MCF 10A (cell line): ENCODE measurements at places on chromosomes 11 and 22. TPM values are rescaled to one million over a fixed set of nuclear protein-coding genes. Genes with fewer than 3 reads are reported as not detected.
A peak's percentile ranks its signal among the peaks of the same experiment; 100 is the strongest.

- no peak for DNase-seq
Observed at GRCh38 chr11:70477176-70477575, 78.8 kb downstream of the CTTN start.

GRCh38 chr11:119904531-119905035 is 175.6 kb upstream of the NECTIN1 start:
- no peak for DNase-seq

DNA sequence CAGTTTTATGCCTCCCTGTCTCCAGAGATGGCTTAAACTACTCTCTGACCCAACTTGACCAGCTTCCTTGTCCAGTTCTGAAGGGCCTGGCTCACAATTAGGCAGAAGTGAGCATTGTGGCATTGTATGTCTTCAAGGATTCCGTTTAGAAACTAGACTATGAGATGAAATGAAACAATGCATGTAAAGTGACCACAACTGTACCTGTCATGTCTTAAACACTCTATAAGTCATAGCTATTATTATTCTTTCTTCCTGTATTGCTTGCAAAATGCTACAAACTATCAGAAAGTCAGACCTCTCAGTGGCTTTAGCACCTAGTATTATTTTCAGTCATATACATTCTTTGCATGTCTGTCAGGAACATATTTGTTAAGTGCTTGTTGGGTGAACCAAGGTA is 127.9 kb upstream of the MTMR2 start:
- no peak for DNase-seq

- DNase-seq = no peak
Observed at GRCh38 chr11:84901991-84902390, 725.2 kb downstream of the DLG2 start.

DNA sequence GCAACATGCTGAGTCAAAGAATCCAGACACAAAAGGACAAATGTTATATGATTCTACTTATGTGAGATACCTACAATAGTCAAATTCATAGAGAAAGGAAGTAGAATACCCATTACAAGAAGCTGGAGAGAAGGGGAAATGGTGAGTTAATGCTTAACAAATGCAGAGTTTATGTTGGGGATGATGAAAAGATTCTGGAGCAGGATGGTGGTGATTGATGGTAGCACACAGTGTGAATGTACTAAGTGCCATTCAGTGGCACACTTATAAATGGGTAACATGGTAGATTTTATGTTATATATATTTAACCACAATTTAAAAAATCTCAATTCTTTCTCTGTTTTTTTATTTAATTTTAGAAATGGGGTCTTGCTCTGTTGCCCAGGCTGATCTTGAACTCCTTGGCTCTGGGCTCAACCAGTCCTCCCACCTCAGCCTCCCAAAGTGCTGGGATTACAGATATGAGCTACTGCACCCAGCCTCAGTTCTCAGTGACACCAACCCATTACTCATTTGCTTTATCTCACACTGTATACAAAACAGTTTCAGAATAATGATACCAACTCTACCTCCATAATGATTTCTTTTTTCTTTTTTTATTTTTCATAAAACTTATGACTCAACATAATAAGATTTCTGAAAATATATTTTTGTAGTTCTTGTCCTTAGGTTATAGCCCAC is 9.6 kb upstream of the RELA start:
- no peak for DNase-seq

- DNase-seq = no peak
Observed at GRCh38 chr11:126197277-126197939, 14.0 kb downstream of the RPUSD4 start.

DNA sequence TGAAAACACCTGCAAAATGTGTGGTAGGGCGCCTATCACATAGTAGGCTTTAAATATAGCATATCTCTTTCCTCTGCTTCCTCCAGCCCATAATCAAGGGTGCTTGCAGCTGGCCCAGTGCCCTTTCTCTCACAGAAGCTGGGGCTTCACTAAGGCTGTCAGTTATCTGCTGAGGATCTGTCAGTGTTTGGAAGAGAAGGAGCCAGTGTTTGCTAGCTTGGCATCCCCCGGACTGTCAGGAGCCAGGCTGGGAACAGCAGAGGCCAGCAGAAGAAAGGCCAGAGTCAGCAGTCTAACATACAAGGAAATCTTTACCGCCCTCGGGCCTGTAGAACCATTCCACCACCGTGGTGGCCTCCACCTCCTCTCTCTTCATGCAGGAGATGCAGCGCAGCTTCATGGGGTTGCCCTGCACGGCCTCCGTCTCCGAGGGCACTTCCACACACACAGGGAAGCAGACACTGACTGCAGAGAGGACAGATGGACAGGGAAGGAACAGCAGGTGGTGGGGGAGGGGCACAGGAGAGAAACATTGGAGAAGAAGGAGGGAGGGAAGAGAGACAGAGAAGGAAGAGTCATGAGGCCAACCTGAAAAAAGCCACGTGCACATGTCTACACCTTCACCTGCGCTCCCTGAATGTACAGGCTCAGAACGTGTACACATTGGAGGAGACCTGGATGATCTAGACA is 9.0 kb downstream of the SCN3B start:
- DNase-seq = no peak

GRCh38 chr11:72511393-72512047 is 77.2 kb upstream of the CLPB start:
- no peak for DNase-seq

GRCh38 chr11:74694136-74694930 is 36.9 kb downstream of the CHRDL2 start:
- peak; percentile 85 for DNase-seq

DNA sequence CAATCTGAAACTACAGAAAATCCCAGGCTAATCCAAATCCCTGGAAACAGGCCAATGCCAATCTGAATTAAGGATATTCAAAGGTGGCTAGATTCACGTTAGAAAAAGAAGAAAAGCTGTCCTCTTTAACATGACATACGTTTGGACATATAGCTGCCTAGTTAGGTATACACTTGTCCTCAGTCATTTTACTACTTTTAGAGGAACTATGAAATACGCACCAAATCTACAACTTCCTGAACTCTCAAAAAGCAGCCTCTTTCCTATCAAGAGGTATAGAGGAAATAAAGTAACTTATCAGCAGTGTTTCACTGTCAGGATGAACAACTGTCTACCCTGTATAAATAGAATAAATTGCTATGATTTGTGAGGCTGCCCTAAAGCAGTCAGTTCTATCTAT is 24.0 kb downstream of the KMT5B start:
- no peak for DNase-seq

GRCh38 chr22:26075251-26075650 is 94.0 kb upstream of the SEZ6L start:
- DNase-seq = no peak

GRCh38 chr11:78140392-78141077 is 1.1 kb upstream of the ALG8 start:
- DNase-seq = no peak

DNA sequence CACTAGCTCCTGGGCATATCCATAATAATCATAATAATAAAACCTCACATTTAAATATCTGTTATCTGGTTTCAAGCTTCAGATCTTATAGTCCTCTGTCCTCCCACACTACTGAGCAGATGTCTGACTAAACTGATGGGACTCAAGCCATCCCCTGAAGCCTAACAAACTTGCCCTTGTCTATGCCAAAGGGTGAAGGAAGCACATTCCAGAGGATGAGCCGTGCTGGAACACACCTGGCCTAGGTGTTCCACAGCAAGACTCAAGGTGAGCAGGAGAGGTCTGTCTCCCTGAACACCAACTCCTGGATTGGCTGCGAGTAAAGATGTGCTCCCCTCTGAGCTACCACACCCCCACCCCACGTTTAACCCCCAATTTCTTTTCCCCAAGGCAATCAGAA is 14.7 kb downstream of the SCUBE2 start:
- no peak for DNase-seq

GRCh38 chr22:49961601-49962011 is 1.0 kb downstream of the PIM3 start:
- no peak for DNase-seq

DNA sequence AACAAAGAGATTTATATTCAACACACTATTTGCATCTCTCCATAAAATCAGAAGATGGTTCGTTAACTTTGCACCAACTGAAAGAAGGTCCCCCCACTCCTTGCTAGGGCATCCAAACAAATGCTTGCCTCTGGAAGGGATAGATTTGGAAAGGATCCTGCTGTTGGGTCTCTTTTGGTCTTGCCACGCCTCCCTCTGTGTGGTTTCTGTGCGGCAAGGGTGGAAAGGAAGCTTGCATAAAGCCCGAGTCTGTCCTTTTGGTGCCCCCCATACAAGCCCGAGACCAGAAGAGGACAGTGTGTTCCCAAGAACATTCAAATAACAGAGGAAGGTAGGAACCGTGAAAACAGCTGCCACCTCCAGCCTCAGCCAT is 15.1 kb downstream of the SCGB1A1 start:
- DNase-seq = no peak

GRCh38 chr11:86303257-86303656 is 1.2 kb downstream of the HIKESHI start:
- no peak for DNase-seq

GRCh38 chr11:74522776-74523175 is 29.3 kb upstream of the LIPT2 start:
- DNase-seq = no peak

GRCh38 chr11:131463649-131464425 is 93.4 kb downstream of the NTM start:
- no peak for DNase-seq

GRCh38 chr11:116129456-116129855 is 625.2 kb upstream of the CADM1 start:
- DNase-seq = no peak

DNA sequence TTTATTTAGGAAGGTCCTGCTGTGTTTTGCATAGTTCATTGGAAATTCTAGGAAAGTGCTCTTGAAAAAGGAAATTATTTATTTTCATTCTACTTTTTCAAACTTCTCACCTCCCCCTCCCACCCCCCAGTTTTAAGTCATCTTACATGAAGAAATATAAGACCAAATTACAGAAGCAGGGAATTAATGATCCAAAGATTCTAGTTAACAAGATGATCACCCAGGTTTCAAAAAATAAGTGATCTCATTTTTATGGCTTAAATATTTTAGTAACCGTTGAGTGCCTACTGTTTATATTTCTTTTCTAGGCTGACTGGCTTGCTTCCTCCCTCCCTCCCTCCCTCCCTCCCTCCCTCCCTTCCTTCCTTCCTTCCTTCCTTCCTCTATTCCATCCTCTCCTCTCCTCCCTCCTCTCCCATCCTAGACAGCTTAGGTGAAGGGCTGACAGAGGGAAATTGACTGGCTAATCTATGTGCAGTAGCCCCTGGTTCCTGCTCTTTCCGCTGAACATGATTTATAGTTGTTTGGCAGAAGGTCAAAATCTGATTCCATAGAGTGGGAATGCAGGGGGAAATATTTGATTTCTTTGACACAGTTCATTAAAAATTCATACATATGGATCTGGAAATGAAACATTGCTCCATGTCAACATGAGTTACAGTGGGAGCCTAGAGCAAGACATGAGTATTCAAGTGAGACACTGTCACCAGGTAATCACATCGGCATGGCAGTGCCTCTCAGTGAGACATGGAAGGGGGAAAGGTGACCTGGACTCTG is 123.4 kb downstream of the COMMD9 start:
- no peak for DNase-seq

GRCh38 chr11:125428486-125429173 is 67.4 kb downstream of the FEZ1 start:
- no peak for DNase-seq

GRCh38 chr11:76745561-76746207 is 37.5 kb upstream of the TSKU start:
- DNase-seq = no peak

DNA sequence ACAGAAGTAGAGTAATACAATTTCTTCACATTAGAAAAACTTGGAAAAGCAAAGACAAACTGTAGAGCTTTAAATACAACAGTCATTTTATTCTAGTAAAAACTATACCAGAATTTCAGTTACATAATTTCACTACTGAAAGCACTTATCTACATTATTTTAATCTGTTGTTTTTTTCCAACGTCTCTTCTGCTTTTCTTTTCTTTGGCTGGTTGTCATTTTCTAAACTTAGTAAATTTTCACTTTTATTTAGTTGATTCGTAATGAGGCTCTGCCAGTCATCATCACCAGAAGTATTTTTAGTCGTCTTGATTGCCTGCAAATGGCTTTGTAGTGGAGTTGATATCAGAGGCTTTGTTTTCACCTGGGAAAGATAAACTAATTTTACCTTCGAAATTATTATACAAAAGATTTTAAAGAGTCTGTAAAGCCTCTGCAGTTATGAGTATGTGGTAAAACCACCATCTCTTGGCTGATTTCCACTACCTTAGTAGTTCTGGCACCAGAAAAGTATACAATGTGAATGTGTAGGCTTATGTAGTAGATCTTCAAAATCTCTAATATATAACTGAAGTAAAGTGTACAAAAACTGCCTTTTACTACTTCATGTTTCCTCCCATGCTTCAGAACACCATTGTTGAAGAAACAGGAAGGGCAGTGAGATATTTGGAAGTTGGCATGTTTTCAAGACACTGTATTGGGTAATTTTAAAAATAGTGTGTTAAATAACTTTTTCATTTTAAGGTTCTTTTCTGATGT is 19.2 kb downstream of the EIF3M start:
- no peak for DNase-seq

- DNase-seq = no peak
Observed at GRCh38 chr11:1822648-1823375, 12.0 kb upstream of the SYT8 start.

DNA sequence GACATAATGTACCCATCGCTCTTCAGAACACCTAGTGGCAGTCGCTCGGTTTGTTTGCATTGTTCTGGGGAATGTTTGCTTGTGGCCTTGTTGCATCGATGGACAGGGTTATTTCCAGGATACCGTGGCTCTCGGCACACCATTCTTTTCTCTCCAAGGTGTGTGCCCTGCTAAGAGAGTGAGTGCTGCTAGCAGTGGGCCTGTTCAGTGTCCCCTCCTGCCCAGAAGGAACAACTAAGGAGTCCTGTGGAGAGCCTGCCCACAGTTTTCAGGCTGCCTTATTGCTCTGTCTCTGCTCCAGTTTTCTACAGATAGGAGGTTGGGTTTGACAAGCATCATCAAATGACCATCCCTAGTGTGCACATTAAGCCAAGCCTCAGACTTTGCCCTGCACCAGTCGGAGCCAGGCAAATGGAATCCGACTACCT is 1.4 kb downstream of the CRY2 start:
- DNase-seq = no peak

The SLC5A4 gene
- total RNA-seq = not detected in 2 replicates

The FGF3 gene
- not detected in 2 replicates for total RNA-seq

The TNNT3 gene
- total RNA-seq = not detected in 2 replicates

The OR8D4 gene
- not detected in 2 replicates for total RNA-seq

The CHCHD10 gene
- total RNA-seq = 86.0 and 90.1 TPM in 2 replicates

The OR6A2 gene
- 0.17 and 0.28 TPM in 2 replicates for total RNA-seq

The PGA5 gene
- total RNA-seq = not detected in 2 replicates

The ENTHD1 gene
- total RNA-seq = not detected in 2 replicates

The OR51I1 gene
- total RNA-seq = not detected in 2 replicates

The RNF26 gene
- 19.2 and 20.9 TPM in 2 replicates for total RNA-seq

The DNAJB7 gene
- total RNA-seq = not detected in 2 replicates
